SJCRH30 (cell line): ENCODE measurements at places on chromosomes 12 and 14. TPM values are rescaled to one million over a fixed set of nuclear protein-coding genes. Genes with fewer than 3 reads are reported as not detected.

GRCh38 chr14:38941488-38941887 is 161.5 kb downstream of the SEC23A start:
- H3K27me3 ChIP-seq, result no peaks in the 10 kb centered on the region
- DNase-seq, result no peak
- H3K4me3 ChIP-seq, result no peak overlapping the region
- no peak overlapping the region; the same call in 1 of the 2 replicates for H3K27ac ChIP-seq

DNA sequence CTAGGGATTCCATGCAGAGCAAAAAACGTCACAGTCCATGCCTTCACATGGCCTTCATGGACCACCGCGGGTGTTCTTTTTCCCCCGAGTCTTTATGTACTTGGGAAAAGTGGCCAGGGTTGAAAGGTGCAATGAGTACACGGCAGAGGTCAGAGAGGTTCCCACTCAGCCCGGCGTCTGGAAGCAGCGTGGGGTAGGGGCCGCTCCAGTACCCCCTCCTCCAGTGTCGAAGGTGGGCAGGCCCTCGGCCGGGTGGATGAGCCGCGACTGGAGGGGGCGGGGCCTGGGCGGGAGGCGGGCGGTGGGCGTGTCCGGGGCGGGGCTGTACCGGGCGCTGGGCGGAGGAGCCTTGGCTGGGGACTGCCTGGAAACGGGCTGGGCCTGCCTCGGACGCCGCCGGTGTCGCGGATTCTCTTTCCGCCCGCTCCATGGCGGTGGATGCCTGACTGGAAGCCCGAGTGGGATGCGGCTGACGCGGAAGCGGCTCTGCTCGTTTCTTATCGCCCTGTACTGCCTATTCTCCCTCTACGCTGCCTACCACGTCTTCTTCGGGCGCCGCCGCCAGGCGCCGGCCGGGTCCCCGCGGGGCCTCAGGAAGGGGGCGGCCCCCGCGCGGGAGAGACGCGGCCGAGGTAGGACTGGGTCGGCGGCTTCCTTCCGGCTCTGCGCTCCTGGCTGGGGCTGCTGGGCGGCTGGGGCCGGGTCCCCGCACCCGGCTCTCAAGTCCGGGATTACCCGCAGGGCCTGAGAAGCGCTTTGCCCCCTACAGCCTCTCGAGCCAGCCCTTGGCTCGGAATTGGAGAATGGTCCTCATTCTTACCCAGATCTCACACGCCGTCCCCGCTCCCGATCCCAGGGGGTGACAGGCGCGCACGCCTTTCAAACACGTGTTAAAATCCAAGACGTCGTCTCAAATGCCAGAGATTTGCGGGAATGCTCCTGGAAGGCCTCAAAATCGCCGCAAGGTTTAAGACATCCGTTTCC is at the start of gene RXYLT1:
TSS of gene RXYLT1 (plus strand) at position 412 of the 984 bp plus-strand sequence. CDS start at position 464, 52 bp downstream.
- H3K4me3 ChIP-seq, result peak within 1 kb of the TSS; percentile 90
- peak within 1 kb of the TSS; percentile 88 for H3K27ac ChIP-seq
- no peaks in the 10 kb centered on the region for H3K27me3 ChIP-seq
- peaks cover 3% of the 10 kb centered on the region for H3K36me3 ChIP-seq

The TUBA1B gene
- 5,262 and 5,317 TPM in 2 replicates for total RNA-seq

The GPX2 gene
- not detected in 2 replicates for total RNA-seq

The DENND5B gene
- 20.8 and 22.4 TPM in 2 replicates for total RNA-seq

- no peak overlapping the region for H3K4me3 ChIP-seq
- H3K27ac ChIP-seq, result no peak overlapping the region
- no peaks in the 10 kb centered on the region for H3K27me3 ChIP-seq
- H3K36me3 ChIP-seq, result no peaks in the 10 kb centered on the region
- no peak for DNase-seq
Measured at GRCh38 chr14:50943261-50943942, 881 bp downstream of the PYGL start.

DNA sequence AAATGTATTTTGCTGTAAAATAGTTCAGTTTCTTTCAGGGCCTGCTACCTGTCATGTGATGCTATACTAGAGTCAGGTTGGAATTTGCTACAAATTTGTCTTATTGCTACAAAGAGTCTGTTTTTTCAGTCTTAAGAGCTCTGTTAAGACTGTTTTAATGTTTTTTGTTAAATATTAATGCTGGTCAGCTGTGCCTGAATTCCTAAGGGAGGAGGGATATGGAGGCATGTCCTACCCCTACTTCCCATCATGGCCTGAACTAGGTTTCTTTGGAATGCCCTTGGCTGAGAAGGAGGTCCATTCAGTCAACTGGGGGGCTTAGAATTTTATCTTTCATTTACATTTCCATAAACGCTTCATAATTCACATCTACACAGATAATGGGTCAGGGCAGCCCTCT is 30.0 kb downstream of the IQSEC3 start:
- no peaks in the 10 kb centered on the region for H3K27me3 ChIP-seq
- H3K27ac ChIP-seq, result no peak overlapping the region
- no peak for DNase-seq

GRCh38 chr14:52910572-52910971 is 40.3 kb downstream of the FERMT2 start:
- DNase-seq, result no peak
- H3K36me3 ChIP-seq, result peaks cover 11% of the 10 kb centered on the region; the same call in 1 of the 2 replicates
- no peak overlapping the region for H3K4me3 ChIP-seq
- H3K4me1 ChIP-seq, result no peaks in the 10 kb centered on the region
- no peak overlapping the region for H3K27ac ChIP-seq

DNA sequence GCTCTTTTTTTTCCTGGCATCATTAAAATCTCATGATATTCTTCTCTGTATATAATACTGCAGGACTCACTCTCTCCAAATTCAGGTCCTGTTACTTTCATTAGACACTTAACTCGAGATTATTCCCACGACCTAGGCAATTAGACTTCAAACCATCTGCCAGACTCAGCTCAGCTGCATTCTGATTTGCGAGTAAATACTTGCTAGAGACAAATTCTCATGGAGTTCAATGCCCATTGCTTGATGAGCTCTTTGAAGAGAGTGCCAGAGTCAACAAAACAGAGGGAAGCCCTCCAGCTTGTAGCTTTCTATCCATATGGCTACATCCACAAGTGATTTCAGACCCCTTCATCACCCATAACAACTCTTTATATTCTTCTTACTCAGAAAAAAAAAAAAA is 88.3 kb downstream of the GTF2A1 start:
- H3K4me1 ChIP-seq, result peaks cover 5% of the 10 kb centered on the region
- H3K27me3 ChIP-seq, result no peaks in the 10 kb centered on the region
- no peak for DNase-seq
- no peak overlapping the region for H3K4me3 ChIP-seq
- no peak overlapping the region for H3K27ac ChIP-seq

DNA sequence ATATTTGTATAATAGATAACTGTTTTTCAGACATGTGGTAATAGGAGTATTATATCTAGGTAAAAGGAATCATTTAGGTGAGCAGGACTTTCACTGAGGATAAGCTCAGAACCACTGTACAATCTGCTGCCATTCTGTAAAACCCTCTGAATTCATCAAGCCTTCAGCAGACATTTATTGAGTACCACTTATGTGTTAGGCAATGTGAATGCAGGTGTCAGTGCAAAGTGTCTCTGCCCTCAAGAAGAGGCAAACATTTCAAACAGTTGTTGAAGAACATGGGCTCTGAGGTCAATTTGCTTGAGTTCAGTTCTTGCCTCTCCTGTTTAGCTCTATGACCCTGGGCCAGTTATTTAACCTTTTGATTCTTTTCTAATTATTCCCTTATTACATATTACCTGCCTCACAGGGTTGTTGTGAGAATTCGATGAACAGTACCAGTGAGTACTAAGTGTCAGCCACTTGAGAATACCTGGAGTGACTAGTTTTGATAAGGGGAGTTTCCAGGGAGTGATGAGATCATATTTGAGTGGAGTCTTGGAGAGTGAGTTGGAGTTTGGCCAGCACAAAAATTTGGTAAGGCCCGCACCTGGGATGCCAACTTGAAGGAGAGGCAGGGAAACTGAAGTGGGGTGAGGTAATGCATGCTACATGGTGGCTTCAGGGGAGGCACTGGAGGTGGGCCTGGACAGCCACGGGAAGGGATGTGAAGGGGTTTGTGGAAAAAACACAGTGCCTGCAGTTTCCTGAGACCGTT is 33.7 kb downstream of the RASSF8 start:
- H3K4me3 ChIP-seq, result no peak overlapping the region
- no peak overlapping the region for H3K27ac ChIP-seq
- H3K36me3 ChIP-seq, result no peaks in the 10 kb centered on the region
- DNase-seq, result no peak
- H3K4me1 ChIP-seq, result peaks cover 8% of the 10 kb centered on the region

GRCh38 chr12:53602176-53602864 is 23.9 kb downstream of the ATF7 start:
- H3K27ac ChIP-seq, result no peak overlapping the region
- H3K27me3 ChIP-seq, result no peaks in the 10 kb centered on the region
- H3K4me3 ChIP-seq, result no peak overlapping the region
- DNase-seq, result no peak

The OAS2 gene
- not detected in 2 replicates for total RNA-seq

The UTP20 gene
- 35.3 and 36.3 TPM in 2 replicates for total RNA-seq

The PARP11 gene
- 13.0 and 13.4 TPM in 2 replicates for total RNA-seq

GRCh38 chr12:116802018-116802417 is 63.9 kb downstream of the RNFT2 start:
- no peak overlapping the region for H3K4me3 ChIP-seq
- no peak for DNase-seq
- no peaks in the 10 kb centered on the region for H3K4me1 ChIP-seq
- H3K27me3 ChIP-seq, result no peaks in the 10 kb centered on the region
